ENCODE measurements at places on chromosomes 5 and 9.

GRCh38 chr9:110031511-110032173 lies 176.3 kb downstream of the C9orf152 start:
- DNase-seq, result peak; percentile 90

GRCh38 chr9:116494815-116495634 lies 192.1 kb upstream of the TRIM32 start:
- DNase-seq, result peak; percentile 48

DNA sequence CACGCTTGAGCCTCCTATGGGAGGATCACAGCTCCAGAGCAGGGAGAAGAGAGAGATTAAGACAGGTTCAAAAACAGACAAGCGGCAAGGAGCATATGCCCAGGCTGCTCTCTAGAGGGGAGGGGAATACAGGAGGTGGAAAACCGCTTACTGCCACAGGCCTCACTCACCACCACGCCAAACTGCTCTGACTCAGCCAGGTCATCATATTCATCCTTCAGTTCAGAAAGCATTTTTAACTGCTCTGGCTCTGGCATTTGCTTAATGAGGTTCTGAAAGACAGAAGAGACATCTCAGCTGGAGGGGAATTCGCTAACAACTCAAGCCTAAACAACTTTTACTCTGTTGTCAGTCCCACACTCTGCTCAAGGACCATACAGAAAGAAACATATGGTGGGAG lies 40.1 kb downstream of the PCDHGC5 start:
- DNase-seq, result peak; percentile 61

- DNase-seq, result no peak
Observed at GRCh38 chr5:9425710-9426109, 120.2 kb downstream of the SEMA5A start.

DNA sequence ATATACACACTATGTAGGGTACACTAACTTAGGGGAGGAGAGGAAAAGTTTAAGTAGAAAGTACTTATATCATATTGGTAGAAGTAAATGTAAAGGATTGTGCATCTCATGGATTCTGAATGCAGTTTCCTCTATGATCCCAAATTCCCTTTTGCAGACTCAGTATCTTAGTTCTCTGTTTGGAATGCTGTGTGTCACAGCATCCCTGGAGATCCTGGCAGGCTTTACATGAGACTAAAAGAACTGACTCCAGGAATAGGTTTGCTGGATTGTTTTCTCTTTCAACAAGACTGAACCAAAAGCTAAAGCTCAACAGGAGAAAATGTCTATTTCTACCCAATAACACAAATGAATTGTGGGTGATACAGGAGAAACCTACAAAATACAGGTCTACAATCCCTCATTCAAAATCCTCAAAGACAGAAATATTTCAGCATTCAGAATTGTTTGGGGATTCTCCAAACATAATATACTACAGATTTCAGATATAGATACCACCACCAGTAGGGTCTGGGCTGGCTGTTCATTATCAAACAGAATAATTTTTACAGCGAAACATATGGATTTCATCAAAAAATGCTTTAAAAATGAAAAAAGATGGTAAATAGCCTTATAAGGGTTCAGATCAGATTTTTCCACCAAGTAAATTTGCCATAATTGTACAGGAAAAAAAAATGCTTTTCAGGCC lies 324.7 kb upstream of the GRAMD2B start:
- DNase-seq, result peak; percentile 40

DNA sequence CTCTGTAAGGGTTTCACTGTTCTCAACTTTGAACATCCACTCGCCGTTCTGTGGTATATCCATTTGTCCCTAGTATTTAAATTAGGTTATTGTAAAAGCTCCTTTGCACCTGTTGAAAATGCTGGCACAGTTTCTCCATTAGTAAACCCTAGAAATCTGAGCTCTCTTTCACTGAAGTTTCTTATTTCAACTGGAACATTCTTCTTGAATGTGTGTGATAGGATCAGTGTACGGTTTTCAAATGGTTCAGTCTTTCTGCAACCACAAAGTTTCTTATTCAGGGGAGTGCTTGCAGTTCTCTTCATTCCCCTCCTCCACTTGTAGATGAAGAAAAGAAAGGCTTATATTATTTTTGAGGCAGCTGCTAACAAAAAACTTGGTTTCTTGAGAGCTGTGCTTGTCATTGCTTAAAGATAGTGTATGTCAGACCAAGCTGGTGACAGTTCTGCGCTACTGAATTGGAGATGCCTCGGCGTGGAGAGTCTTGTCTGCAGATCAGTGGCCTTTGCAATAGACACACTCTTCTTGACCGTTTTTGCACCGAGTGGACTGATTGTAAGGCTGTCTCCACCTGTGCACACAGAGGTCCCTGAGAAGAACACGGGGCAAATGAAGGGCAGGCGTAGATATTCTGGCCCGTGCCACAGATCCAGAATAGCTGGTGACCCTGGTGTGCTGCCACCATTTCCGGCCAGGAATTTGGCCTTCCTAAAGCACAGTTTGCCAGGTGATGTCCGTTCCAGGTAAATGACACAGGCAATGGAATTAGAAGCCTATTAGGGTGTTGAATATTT lies 102.2 kb downstream of the TRIO start:
- no peak for DNase-seq

GRCh38 chr9:126971261-126971660 lies 56.7 kb downstream of the RALGPS1 start:
- no peak for DNase-seq

Measured in epithelial cell of esophagus (primary cell).